ENCODE measurements at places on chromosomes 11 and 22. TPM values are rescaled to one million over a fixed set of nuclear protein-coding genes. Genes with fewer than 3 reads are reported as not detected.

Gene APOL4
- total RNA-seq = 0.03 TPM

Gene MIAT
- 0.25 TPM for total RNA-seq

Gene ANO3
- not detected for total RNA-seq

Gene ISX
- total RNA-seq = not detected

Gene ADAMTS8
- total RNA-seq = 1.7 TPM

Gene TOM1
- total RNA-seq = 12.9 TPM

Gene IL18
- total RNA-seq = 103 TPM

Gene TTLL1
- 3.3 TPM for total RNA-seq

Gene TIMP3
- total RNA-seq = 1.3 TPM

Gene DCHS1
- 0.09 TPM for total RNA-seq

Gene SELENOM
- 75.0 TPM for total RNA-seq

Gene HTR3B
- not detected for total RNA-seq

Gene SUSD2
- 76.7 TPM for total RNA-seq

Gene LIF
- 31.6 TPM for total RNA-seq

Gene C11orf86
- 50.6 TPM for total RNA-seq

Gene YPEL1
- 0.46 TPM for total RNA-seq
